Right ventricle myocardium inferior (tissue), 1 donor: ENCODE measurements at places on chromosomes 7 and 10.
A peak's percentile ranks its signal among the peaks of the same experiment; 100 is the strongest.

- no peak for DNase-seq
Measured at GRCh38 chr10:101091546-101092290, 29.9 kb downstream of the KAZALD1 start.

- DNase-seq, result no peak
Measured at GRCh38 chr7:92057375-92057774, 76.9 kb downstream of the CYP51A1 start.

GRCh38 chr7:83441-83840 lies 108.9 kb upstream of the FAM20C start:
- no peak for DNase-seq

GRCh38 chr7:155831807-155832524 lies 19.7 kb upstream of the SHH start:
- DNase-seq, result no peak

DNA sequence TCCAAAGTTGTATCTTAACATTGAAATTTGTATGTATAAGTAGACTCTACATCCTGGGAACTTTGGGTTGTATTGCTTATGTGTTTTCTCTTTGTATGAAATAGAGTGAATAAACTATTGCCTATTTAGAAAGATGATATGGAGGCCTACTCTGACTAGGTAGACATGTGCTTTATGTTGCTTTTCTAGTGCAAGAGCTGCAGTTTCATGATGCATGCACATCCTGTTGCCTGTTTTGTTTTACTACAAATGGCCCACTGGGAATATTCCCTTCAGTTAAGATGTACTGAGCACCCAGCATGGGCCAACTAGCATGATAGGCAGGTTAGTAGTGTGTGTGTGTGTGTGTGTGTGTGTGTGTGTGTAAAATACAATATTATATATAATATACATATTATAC lies 282.1 kb upstream of the LRGUK start:
- DNase-seq, result no peak

- DNase-seq, result no peak
Measured at GRCh38 chr7:45143616-45144015, 14.0 kb upstream of the RAMP3 start.

GRCh38 chr7:90262438-90262837 lies 17.5 kb downstream of the CFAP69 start:
- DNase-seq, result no peak

DNA sequence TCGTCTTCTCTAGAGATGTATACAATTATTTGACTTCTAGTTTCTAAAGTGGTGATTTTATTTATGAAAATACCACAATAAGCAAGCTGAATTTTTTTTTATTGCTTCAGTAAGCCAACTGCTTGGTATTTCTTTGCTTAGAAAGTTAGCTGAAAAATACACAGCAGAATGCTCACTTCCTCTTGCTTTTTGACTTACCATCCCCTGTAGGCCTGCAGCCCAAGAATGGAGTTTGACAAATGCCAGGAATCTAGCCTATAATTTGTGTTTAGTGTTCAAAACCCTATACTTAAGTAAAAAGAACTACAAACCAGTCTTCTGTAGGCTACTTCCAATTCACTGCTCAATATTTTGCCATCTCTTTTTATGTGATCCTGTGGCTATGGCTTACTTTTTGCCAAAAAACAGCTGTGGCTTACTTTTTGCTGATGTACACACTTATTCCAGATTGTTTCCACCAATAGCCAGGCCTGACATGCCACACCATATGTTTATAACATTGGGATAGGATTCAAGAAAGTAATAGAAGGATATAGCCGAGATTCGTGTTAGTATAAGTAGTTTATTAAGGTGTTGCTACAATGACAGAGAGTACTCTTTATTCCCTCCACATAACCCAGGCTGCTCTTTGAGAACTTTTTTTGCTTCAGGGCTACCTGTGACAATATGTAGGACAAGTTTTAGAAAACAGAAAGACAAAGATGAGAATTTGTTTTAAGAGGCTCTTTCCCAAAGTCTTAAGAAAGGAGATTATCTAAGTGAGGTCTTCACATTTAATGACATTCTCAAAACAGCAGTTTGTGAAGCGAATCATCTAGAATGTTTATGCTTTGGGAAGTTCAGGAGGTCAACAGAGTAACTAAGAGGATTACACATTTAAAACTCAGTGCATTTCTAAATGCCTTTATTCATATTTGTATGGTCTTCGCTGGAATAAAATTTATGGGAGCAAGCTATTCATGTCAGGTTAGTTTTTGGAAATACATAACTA lies 263.9 kb upstream of the FZD1 start:
- DNase-seq, result no peak

DNA sequence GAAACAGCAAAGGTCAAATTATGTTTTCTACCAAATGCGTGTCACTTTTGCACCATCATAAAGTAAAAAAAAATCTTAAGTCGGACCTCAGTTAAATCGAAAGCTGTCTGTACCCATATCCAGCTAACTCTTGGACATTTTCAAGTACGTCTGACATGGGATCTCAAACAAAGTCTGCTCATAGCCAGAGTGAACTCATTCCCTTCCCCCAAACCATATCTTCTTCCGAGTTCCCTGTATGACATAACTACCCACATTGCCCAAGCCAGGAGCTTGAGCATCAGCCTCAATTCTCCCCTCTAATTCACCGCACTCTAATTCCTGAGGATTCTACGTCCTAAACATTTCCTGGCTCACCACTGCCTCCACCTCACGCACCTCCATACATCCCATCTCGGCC lies 44.8 kb upstream of the TARP start:
- DNase-seq, result no peak

DNA sequence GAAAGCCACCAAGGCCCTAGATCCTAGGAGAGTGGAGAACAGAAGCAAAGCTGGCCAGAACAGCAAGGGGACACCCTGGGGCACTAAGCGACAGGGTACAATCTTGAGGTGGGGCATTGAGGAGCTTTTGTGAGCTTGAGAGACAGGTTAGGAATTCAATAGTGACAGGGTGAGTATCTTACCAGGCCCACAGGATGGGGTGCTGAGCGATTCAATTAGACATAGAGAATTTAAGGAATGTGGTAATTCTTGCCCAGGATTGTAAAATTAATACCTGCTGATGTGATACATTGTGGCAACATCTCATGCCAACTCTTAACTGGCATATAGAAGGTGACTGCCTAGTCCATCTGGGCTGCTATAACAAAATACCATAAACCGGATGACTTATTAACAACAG lies 14.0 kb downstream of the RBP3 start:
- no peak for DNase-seq

DNA sequence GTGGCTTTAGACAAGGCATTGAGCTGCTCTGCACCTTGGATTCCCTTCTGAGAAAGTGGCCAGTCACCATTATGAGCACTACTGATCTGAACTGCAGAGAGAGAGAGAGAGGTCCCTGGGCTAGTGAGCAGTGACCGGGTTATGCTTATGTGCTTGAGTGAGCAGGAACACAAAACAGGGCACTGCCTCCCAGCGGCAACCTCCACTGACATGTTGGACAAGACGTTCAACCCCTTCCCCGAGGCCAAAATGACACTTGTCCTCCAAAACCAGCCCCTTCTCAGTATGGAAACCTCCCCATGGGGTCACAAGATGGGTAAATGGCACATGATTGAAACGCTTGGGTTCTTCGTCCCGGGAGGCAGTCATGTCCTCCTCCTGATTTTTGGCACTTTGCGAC lies 339.4 kb upstream of the ZMIZ1 start:
- DNase-seq, result no peak

GRCh38 chr10:125123476-125124114 lies 36.8 kb downstream of the CTBP2 start:
- peak; percentile 93 for DNase-seq

DNA sequence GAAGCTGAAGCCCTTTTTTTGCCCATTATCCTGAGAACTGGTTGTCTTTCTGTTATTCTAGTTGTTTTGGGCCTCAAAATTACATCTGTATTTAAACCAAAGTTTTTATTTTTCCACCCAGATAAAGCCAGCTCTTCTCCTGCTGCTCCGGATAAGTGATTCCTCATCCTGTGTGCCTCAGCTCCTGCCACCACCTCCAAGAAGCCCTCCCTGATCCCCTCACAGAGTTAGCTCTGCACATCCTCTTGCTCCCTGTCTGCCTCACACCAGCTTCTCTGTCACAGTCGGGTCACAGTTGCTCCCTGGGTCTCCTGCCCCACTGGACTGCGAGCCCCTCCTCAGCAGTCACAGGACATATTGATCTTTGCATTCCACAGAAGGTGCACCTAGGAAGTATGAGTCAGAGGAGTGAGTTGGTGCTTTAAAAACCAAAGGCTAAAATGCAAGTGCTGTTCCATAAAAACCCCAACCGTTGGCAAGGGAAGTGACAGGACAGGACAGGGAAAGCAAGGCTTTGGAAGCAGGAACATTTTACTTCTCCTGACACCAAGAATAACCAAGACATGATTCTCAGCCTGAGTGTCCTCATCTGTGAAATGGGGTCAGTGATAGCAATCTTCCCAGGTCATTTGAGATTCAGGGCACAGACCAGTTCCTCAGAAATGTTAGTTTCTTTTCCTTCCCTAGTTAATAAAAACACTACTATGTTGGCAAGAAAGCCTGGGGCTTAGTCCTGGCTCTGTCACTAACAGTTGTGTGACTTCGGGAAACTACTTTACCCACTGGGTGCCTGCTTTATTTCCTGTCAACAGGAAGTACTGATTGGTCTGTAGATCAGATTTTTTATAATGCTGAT lies 36.5 kb upstream of the EEPD1 start:
- DNase-seq, result no peak
